C1 segment of cervical spinal cord (tissue), 14 donors: ENCODE measurements at places on chromosomes 7 and 10.

DNA sequence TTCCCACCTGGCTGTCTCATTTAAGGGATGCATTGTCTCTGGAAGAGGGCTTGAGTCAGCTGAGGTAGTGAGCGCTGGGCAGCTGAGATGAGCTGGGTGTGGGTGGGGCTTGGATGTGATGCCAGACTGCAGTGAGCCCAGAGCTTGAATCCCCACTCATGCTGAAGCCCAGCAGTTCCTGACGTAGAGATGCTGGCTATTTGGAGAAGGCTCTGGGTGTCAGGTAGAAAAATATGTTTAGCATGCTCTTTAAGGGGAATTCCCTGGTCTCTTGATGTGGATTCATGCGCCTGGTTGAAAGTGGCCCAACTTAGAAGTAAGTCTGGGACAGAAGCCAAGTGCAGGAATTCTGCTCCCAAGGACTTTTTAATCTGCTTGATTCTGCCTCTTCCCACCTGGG, 241.5 kb upstream of the IGFBP3 start:
- DNase-seq, result no peak

GRCh38 chr10:18332484-18332883, 192.3 kb downstream of the CACNB2 start:
- no peak for DNase-seq

- DNase-seq, result no peak
Measured at GRCh38 chr7:130218806-130219620, 11.4 kb downstream of the SSMEM1 start.

DNA sequence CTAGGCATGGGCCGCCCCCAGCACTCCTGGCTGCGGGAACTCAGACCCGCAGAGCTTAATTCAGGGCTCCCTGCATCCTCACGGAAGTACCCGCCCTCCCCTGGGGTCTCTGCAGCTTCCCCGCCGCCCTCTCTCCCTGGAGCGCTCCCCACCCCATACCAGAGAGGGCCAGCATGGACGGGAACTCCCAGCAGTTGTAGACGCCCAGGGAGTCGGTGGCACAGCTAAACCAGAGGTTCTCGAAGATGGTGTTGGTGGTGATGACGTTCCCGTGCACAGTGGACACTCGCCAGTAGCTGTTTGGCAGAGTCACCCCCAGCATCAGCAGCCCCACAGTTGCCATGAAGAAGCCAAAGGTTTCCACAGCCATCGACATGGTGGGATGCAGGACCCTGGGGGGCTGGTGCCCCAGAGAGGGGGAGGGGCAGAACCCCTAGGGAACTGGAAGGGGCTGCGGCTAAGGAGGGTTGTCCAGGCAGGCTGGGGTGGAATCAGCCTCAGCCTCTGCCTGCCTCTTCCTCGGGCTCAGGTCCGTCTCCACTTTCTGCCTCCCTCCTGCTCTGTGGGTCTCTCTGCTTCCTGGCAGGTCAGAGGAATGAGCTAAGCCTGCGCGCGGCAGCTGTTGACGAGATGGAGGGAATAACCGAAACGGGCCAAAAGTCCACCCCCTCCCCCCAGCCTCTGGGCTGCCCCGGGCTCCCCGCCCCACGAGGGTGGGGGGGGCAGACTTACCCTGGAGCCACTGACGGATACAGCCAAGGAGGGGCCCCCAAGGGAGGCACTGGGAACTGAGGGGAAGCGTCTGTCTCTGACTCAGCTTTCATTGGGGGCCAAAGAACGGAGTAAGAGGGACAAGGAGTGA, at the start of gene CLDN15:
Gene CLDN15 (minus strand): TSS at position 597 of the 862 bp plus-strand sequence. CDS start 221 bp downstream, at position 376.
- DNase-seq, result no peak

- DNase-seq, result no peak
Measured at GRCh38 chr7:17709127-17709526, 231.2 kb downstream of the SNX13 start.

DNA sequence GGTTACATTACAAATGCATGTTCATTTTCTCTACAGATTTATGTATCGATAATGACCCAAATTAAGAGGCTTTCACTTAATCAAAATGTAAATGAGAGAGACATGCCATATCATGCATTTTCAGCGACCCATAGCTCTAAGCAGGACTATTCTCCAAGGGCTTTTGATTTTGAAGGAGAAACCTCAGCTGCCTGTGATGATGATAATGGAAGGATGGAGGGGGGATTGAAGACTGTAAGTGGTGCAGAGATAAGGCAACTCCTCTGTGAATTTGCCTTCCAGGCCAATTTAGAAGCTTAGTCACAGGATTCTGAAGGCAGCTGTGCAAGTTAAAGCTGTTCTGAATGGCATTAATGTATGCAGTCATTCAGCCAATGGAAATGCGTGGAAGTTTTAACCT, 8.3 kb downstream of the VSTM2A start:
- no peak for DNase-seq

DNA sequence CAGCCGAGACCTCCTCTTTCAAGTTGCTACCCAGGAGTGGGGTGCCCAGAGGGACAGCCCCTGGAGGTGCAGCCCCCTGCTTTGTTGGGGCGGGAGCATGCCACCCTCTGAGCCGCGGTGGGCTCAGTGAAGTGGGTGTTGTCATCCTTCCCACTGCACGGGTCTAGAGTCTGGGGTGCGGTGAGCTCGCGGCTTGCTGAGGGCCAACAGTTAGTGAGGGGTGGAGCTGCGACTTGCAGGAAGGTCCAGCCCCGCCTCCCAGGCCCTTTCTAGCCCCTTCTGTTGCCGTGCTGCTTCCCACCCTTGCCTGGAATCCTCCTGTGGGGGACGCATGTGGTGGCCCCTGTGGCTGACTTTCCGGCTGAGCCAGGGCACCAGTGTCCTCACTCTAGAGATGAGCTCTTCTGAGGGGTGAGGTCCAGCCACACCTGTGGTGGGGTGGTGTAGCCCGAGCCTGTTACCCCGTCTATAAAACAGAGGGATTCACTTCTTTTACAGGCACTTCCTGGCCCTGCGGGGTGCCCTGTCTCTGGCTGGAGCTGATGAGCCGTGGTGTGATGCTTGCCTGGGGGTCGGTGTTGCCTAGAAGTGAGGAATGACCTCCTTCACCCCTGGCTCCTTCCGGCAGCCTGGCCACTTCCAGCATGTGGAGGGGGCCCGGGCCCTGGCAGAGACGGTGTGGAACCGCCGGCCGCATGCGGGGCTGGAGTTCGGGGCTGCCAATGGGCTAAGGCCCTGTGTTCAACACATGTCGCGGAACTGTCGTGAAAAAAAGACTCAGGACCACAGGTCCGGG, 127.9 kb downstream of the FAM53B start:
- DNase-seq, result no peak

- no peak for DNase-seq
Measured at GRCh38 chr10:70594161-70594560, 8.4 kb downstream of the PRF1 start.

DNA sequence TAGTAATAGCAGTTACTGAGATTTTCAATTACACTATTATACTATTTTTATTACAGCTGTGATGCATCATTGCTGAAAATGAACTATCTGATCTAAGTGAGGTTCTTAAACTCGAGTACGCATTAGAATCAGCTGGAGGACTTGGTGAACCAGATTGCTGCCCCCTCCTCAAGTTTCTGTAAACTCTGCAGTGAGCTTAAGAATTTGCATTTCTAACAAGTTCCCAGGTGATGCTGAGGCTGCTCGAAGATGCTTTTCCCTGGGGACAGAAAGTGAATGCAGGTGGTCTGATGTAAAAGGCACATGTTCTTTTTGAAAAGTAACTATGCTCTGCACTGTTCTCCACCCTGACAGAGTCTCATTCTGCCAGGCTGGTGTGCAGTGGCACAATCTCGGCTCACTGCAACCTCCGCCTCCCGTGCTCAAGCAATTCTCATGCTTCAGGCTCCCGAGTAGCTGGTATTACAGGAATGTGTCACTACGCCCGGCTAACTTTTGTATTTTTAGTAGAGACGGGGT, 12.5 kb downstream of the RNF133 start:
- no peak for DNase-seq

DNA sequence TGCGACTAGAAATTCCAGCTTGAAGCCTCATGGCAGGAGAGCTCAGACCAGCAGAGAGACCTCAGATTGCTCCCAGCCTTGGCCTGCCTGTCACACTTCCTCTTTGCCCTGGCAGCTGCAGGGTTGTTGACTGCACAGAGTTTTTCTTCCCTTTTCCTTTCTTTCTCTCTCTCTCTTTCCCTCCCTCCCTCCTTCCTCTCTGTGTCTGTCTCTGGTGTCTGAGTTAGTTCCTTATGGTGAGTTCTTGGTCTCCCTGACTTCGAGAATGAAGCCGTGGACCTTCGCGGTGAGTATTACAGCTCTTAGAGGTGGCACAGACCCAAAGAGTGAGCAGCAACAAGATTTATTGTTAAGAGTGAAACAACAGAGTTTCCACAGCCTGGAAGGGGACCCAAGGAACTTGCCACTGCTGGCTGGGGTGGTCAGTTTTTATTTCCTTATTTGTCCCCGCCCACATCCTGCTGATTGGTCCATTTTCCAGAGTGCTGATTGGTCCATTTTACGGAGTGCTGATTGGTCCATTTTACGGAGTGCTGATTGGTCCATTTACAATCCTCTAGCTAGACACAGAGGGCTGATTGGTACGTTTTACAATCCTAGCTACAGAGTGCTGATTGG, 266.3 kb downstream of the RPS24 start:
- DNase-seq, result no peak

DNA sequence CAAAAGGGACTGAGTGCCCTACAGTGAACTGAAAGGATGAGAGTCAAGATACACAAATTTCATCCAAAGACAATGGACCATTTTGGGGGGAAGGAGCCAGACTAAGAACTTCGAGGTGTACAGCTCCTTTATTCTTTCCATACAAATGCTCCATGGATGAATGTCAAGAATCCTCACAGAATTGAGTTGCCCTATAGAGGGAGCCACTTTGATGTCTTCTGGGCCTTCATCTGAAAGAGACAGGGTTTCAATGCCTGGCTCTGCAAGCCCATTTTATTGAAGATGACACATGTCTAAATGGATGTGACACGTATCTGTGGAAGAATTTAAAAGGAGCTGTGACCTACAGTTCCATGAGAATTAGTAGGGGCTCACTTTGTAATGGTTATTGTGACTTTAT, 32.0 kb upstream of the NRG3 start:
- DNase-seq, result no peak

DNA sequence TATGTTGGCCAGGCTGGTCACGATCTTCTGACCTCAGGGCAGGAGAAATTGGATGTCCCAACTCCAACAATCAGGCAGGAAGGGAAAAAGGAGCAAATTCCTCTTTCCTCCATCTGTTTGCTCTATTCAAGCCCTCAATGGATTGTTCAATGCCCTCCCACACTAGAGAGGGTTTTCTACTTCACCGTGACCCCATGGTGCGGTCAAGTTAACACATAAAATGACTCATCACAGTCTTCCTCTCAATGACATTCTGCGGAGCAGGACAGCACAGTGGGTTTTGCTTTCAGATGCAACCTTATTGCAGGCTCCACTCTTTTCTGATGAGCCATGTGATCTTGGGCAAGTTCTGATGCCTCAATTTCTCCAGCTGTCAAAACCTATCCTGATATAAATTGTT, 364.9 kb downstream of the ANKRD30A start:
- no peak for DNase-seq
